ENCODE measurements at places on chromosomes 3 and 15. TPM values are rescaled to one million over a fixed set of nuclear protein-coding genes. Genes with fewer than 3 reads are reported as not detected.

Gene ATP1B3
- total RNA-seq: 63.2 TPM

Gene UROC1
- not detected for total RNA-seq

Gene CCR4
- total RNA-seq: 20.7 TPM

Gene CHRFAM7A
- total RNA-seq: 1.9 TPM
